NCI-H446 (cell line): ENCODE measurements at places on chromosomes 11 and 22.

GRCh38 chr22:37065180-37065579, 13.6 kb downstream of the KCTD17 start:
- no peak for DNase-seq

DNA sequence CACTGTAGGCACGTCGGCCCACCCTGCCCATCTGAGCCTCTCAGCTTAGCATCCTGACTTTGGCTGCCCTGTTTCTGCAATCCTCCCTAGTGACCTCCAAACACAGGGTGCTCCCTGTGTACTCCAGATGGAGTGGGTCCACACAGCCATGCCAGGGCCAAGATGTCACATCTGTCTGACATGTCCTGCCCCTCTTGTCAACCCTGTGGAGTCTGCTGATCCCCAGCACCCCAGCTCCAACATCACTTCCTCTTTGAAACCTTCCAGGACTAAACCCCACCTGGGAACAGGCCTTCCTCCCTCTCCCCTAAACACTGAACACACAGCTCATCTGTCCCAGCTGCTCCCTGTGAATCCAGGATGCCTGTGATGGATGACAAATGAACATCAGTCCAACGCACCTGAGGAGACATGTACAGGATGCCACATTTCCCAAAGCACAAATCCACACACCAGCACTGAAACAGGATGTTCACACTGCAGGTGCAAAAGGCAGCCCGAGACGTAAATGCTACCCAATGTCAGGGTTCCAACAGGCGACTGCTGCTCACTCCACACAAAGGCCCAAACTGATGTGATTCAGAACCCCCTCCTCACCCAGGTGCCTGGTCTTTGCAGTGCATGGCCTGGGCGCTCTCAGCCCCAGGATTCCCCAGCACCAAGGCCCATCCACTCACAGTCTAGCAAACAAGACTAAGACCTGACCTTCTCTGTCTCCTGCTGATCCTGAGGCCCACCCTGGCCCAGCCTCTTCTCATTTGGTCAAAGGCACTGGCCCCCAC, 2.0 kb upstream of the TSSK2 start:
- no peak for DNase-seq

DNA sequence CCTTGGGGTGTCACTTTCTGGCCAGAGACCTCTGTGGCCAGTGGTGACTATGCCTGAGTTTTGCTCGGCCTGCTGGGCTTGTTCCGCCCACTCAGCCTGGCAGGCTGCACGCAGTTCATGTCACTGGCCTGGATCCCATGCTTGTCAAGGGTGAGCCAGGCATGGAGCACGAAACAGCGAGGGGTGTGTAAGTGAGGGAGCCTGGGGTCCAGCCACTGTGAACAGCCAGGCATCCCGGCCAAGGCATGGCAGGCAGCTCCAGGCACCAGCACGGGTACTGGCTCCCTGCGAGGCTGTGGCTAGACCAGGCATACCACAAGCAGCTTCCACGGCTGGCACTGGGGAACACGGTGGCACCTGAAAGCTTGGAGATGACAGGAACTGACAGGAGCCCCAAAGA, 214.3 kb downstream of the LRRC4C start:
- DNase-seq = no peak

DNA sequence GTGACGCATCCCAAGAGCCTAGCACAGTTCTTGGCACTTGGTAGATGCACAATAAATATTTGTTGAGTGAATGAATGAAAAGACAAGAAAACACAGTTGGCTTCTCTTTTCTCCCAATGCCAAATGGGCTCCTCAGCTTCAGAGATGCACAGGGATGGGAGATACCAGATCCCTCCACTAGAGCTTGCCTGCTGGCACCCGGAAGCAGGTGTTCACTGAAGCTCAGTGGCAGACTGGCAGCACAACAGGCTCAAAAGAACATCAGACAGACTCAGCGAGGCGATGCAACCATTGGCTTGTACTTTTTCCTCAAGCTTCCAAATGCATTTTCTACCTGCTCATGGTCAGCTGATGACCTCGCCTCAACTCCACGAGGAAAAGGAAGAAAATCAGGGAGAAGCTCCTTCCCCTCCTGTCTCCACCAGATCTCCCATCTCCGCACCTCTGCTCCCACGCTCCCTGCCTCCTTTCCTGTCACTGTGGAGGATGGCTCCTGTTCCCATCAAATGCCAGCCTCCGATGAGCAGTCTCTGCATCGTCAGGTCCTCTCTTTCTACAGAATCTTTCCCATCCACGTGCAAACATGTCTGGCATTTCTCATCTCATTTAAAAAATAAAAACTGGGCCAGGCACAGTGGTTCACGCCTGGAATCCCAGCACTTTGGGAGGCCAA, 5.8 kb downstream of the RAPSN start:
- peak; percentile 25 for DNase-seq

GRCh38 chr11:113782134-113782533, 2.5 kb downstream of the CLDN25 start:
- no peak for DNase-seq

GRCh38 chr11:81644239-81644840, 1089.3 kb downstream of the FAM181B start:
- DNase-seq = peak; percentile 48

- DNase-seq = no peak
Observed at GRCh38 chr11:76013526-76013925, 192.8 kb downstream of the WNT11 start.

DNA sequence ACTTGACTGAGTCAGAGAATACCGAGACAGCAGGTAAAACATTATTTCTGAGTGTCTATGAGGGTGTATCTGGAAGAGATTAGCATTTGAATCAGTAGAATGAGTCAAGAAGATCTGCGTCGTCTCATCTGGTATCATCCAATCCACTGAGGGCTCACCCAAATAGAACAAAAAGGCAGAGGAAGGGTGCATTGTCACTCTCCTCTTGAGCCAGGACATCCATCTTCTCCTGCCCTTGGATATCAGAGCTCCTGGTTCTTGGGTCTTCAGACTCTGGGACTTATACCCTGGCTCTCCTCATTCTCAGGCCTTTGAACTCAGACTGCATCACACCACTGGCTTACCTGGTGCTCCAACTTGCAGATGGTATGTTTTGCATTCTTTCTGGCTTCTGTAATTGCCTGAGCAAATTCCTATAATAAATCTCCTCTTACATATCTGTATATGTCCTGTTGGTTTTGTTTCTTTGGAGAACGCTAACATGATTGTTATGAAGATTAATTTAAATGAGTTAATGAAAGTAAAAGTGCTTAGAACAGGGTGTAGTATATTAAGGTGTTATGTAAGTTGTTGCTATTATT, 49.3 kb downstream of the ME3 start:
- DNase-seq = no peak

DNA sequence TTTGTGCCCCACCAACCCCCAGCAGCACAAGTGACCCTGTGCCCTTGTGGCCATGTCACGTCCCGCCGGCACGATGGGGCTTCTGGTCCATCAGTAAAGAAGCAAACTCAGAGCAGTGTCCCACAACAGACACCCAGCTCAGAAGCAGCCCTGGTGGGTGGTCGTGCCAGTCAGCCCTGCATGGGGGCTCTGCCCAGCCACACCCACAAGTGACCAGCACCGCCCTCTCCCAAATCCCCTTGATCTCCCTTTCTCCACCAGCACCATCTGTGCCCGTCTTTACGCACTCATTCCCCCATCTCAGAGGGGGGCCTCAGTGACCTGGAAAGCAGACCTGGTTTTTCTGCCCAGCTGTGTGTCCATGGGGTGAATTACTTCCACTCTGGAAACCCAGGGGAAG, 149.1 kb downstream of the DSCAML1 start:
- no peak for DNase-seq

DNA sequence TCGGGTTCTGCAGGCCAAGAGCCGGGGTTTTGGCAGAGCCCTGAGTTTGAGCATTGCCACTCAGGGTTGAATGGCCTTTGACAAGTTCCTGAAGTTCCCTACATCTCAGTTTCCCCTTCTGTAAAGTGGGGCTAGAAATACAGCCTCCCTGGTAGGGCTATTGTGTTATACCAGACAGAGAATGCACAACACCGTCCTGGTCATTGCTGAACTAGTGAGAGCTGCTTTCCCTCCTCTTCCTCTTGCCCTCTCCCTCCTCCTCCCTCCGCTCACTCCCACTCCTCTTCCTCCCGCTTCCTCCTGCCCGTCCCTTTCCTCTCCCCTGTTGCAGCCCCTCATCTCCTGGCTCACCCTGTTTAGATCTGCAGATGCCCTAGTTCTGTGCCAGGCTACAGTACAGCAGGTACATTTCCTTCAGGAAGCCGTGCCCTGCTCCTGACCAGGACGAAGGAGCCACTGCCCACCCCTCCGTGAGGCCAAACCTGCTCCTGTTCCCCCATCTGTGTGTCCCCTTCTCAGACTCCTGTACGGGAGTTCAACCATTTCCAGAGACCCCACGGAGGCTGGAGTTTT, 91.5 kb upstream of the SHANK2 start:
- DNase-seq = no peak

DNA sequence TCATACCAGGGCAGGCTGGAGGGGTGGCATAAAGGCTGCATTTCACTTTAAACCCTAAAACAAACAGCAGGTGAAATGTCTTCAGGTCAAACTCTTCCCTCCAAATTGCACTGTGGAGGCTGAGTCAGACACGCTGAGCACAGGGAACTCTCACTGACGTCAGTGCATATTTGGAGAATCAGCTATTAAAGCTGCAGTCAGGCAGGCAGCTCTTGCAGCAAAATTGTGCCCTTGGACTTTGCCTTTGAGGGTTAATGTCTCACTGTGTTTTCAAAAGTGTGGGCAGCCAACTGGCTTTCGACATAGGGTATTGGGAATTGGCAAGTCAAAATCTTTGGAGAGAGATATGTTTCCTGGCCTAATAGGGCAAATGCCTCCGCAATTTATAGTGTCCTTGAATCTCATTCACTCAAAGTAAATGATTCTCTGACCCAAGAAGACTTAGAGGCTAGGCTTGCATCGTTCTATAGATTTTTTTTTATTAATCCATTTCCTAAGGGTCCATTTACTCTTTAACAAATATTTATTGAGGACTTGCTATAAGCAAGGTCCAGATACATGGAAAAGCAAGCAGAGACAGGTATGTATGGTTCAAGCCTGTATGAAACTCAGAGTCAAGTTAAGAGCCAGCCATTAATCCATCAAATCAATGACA, 27.7 kb upstream of the SMCO4 start:
- peak; percentile 44 for DNase-seq

DNA sequence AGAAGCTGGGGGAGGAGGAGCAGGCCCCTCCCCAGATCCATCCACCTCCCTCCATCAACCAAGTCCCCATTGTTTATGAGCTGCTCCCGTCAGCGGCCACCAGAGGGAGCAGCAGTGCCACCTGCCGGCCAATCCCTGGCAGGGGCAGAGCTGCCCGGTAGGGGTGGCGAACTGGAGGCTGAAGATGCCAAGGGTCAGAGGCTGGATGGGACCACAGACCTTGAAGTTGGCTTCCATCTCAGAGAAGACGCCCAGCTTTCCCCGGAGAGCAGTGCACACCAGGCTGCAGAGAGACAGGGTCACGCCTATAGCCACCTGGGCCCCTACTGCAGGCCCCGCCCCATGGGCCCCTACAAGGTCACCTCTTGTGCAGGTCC, 3.6 kb downstream of the FIBP start:
- DNase-seq = peak; percentile 50

DNA sequence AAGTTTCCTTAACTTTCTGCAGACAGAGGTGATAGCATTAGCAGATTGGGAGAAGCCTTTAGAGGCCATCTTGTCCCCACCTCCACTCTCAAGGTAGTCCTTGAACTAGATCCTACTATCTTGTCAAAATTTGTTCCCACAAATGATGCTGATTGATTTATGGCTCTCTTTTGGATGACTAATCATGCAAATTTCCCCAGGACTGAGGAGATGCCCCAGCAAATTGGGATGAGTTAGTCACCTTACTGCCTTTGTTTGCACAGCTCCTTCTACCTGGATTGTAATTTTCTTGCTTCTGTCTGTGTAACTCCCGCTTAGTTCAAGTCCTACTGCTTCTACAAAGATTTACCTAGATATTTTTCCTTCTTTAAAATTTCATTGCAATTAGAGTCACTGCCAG, 391.4 kb upstream of the CADM1 start:
- no peak for DNase-seq
